Cardiac muscle cell (in vitro differentiated cells and primary cell): ENCODE measurements at places on chromosomes 5 and 9.

DNA sequence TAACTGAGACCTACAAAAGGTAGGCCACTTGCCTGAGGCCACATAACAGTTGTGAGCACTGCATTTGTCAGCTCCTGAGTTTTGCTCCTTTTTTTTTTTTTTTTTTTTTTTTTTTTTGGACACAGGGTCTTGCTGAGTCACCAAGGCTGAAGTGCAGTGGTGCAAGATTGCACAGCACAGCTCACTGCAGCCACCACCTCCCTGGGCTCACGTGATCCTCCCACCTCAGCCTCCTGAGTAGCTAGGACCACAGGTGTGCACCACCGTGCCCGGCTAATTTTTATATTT is 37.1 kb downstream of the LAMC3 start:
- no peak overlapping the region for H3K4me3 ChIP-seq
- H3K27me3 ChIP-seq = no peaks in the 10 kb centered on the region
- H3K36me3 ChIP-seq = no peaks in the 10 kb centered on the region

- no peaks in the 10 kb centered on the region for H3K36me3 ChIP-seq
- H3K4me3 ChIP-seq = no peak overlapping the region
- DNase-seq = no peak
Observed at GRCh38 chr5:58800861-58801540, 218.1 kb downstream of the RAB3C start.

GRCh38 chr9:81530310-81530810 is 159.0 kb downstream of the TLE1 start:
- peaks cover 79% of the 10 kb centered on the region for H3K27me3 ChIP-seq
- H3K4me1 ChIP-seq = no peaks in the 10 kb centered on the region
- DNase-seq = no peak
- H3K27ac ChIP-seq = no peak overlapping the region
- no peaks in the 10 kb centered on the region for H3K36me3 ChIP-seq

- no peak overlapping the region for H3K27ac ChIP-seq
- H3K27me3 ChIP-seq = no peaks in the 10 kb centered on the region
- no peaks in the 10 kb centered on the region for H3K36me3 ChIP-seq
- DNase-seq = no peak
- H3K4me1 ChIP-seq = no peaks in the 10 kb centered on the region
Observed at GRCh38 chr5:64301566-64301965, 135.9 kb downstream of the RNF180 start.

GRCh38 chr5:1125030-1125357 is 13.1 kb upstream of the SLC12A7 start:
- H3K27me3 ChIP-seq = no peaks in the 10 kb centered on the region

DNA sequence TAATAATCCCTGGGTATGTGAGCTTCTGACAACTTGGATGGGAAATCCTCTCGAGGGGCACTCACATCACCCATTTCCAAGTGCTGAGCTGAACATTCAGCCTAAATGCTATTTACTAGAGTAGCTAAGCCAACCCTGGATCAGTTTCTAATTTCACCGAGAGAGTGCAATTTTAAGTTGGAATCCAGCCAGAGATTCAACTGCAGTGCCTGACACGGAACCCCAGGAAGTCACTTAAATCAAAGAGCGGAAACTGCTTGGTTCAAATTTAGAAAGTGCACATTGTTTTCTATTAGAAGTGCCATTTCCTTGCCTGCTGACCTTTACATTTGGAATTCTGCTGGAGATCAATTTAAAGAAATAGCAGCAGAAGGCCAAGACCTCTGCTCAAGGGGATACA is 8.8 kb downstream of the SPRY4 start:
- H3K4me3 ChIP-seq = no peak overlapping the region
- peak overlapping the region; percentile 60 for H3K27ac ChIP-seq
- H3K4me1 ChIP-seq = peaks cover 37% of the 10 kb centered on the region
- no peaks in the 10 kb centered on the region for H3K36me3 ChIP-seq
- no peaks in the 10 kb centered on the region for H3K27me3 ChIP-seq

DNA sequence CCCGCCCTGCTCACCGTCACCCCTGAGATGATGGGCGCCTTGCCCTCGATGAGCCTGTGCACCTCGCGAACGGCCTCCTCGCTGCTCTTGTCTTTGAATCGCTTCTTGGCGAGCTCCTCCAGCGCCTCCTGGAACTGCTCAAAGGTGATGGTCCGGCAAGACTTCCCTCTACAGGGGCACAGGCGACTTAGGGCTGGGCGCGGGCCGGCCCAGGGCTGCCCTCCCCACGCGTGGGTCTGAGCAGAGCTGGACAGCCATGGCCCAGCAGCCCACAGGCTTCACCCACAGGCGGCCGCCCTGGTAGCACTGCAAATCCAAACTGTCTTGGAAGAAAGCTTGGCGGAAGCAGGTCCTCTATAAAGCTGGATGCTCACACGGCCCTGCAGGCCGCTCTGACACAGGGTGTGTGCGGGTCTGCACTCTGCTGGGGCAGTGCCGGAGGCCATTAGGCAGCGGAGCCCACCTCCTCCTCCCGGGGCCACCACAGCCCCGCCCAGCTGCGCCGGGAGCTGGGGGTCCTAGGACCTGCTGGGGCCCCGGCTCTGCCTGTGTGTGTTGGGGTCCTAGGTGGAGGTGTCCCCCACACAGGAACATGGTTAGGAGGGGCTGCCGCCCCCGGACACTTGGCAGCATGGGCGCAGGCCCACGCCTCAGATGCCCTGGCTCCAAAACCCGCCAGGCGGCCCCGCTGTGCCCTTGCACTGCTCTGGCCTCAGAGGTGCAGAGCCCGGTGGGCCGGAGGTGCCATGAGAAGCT is 27.0 kb downstream of the TPPP start:
- H3K36me3 ChIP-seq = no peaks in the 10 kb centered on the region

DNA sequence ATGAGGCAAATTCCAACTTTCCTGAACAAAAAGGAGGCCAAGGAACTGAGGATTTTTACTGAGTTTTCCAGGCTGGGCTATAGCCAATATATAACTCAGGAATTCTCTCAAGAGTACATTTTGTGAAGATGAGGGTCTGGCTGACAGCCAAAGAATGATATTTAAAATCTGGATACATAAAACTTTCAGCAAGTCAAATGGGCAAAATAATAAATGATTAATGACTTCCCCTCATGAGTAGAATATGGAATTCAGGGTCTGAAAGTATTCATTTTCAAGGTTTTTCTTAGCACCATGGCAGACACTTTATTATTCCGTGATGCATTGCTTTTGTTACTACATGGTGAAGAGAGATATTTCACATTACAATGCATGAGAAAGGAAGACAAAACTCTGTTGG is 7.8 kb downstream of the FAM81B start:
- no peak for DNase-seq
- H3K36me3 ChIP-seq = no peaks in the 10 kb centered on the region
- H3K27me3 ChIP-seq = no peaks in the 10 kb centered on the region
- no peaks in the 10 kb centered on the region for H3K4me1 ChIP-seq
- H3K4me3 ChIP-seq = no peak overlapping the region
- H3K27ac ChIP-seq = no peak overlapping the region

DNA sequence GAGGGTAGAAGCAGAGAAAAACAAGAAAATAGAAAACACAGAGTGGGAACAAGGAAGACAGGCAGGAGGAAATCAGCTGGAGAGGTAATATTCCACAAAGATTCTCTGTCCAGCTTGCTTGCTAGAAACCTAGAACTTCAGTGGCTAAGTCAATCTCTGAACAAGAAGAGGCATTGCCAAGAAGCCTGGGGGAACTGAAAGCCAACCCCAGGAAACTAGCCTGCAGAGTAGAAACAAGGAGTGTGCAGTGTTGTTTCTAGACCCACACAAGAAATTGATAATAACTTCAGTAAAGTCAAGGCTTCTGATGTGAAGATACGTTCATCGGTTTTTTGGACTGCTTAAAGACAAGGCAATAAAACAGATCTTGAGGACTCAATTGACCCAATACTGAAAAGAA is 234.5 kb upstream of the MAP3K1 start:
- no peak overlapping the region for H3K4me3 ChIP-seq
- H3K4me1 ChIP-seq = peaks cover under 1% of the 10 kb centered on the region
- DNase-seq = no peak
- no peaks in the 10 kb centered on the region for H3K27me3 ChIP-seq
- H3K36me3 ChIP-seq = no peaks in the 10 kb centered on the region

- H3K27me3 ChIP-seq = no peaks in the 10 kb centered on the region
- peaks cover 70% of the 10 kb centered on the region for H3K4me1 ChIP-seq
- no peak for DNase-seq
Observed at GRCh38 chr5:1834022-1834551, 32.9 kb downstream of the NDUFS6 start.

DNA sequence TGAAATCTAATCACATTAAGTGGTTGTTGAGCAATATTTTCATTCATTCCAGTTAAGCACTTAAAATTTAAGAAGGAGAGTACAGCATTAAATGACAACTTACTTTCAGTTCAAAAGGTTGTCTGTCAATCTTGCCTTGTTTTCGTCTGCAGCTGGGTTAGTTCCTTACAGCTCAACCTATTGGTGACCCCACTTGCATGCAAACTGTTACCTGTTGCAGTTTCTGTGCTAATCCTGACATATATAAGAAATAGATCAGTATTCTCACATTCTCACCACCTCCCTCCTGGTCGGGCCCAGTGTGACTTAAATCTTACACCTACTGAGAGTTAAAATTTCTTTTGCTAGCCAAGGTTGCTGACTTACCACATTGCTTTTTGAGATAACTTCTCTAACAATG is 191.8 kb upstream of the SMC2 start:
- no peaks in the 10 kb centered on the region for H3K27me3 ChIP-seq
- no peaks in the 10 kb centered on the region for H3K4me1 ChIP-seq
- DNase-seq = no peak
- H3K27ac ChIP-seq = no peak overlapping the region

DNA sequence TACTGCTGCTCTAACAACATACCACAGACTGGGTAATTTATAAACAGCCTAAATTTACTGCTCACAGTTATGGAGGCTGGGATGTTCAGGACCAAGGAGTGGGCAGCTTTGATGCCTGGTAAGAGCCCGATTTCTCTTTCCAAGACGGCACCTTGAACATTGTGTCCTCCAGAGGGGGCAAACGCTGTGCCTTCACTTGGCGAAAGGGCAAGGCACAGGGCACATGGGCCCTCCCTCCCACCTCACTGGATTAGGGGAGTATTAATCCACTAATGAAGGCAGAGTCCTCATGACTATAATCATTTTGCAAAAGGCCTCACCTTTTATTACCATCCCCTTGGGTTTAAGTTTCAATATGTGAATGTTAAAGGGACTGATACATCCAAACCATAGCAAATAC is 397.7 kb downstream of the TMEM38B start:
- DNase-seq = no peak
- no peaks in the 10 kb centered on the region for H3K4me1 ChIP-seq
- no peaks in the 10 kb centered on the region for H3K36me3 ChIP-seq

GRCh38 chr9:110714314-110714713 is 45.7 kb downstream of the MUSK start:
- no peak overlapping the region for H3K27ac ChIP-seq
- H3K36me3 ChIP-seq = no peaks in the 10 kb centered on the region
- no peaks in the 10 kb centered on the region for H3K27me3 ChIP-seq
- DNase-seq = no peak
- H3K4me1 ChIP-seq = peaks cover 10% of the 10 kb centered on the region

GRCh38 chr5:73940801-73941200 is 314.8 kb downstream of the ARHGEF28 start:
- no peak overlapping the region for H3K4me3 ChIP-seq
- no peaks in the 10 kb centered on the region for H3K4me1 ChIP-seq

GRCh38 chr9:132770770-132771310 is 100.6 kb downstream of the GTF3C4 start:
- no peak for DNase-seq
- no peaks in the 10 kb centered on the region for H3K27me3 ChIP-seq
- H3K4me1 ChIP-seq = no peaks in the 10 kb centered on the region
- no peak overlapping the region for H3K4me3 ChIP-seq

- H3K36me3 ChIP-seq = no peaks in the 10 kb centered on the region
- H3K4me3 ChIP-seq = no peak overlapping the region
- no peak overlapping the region for H3K27ac ChIP-seq
- no peak for DNase-seq
- H3K27me3 ChIP-seq = no peaks in the 10 kb centered on the region
Observed at GRCh38 chr5:66931651-66932050, 264.9 kb downstream of the CD180 start.

- H3K27me3 ChIP-seq = no peaks in the 10 kb centered on the region
- no peak overlapping the region for H3K4me3 ChIP-seq
- no peaks in the 10 kb centered on the region for H3K36me3 ChIP-seq
- H3K4me1 ChIP-seq = no peaks in the 10 kb centered on the region
- DNase-seq = peak; percentile 19
Observed at GRCh38 chr9:78064075-78064474, 32.5 kb upstream of the GNAQ start.

DNA sequence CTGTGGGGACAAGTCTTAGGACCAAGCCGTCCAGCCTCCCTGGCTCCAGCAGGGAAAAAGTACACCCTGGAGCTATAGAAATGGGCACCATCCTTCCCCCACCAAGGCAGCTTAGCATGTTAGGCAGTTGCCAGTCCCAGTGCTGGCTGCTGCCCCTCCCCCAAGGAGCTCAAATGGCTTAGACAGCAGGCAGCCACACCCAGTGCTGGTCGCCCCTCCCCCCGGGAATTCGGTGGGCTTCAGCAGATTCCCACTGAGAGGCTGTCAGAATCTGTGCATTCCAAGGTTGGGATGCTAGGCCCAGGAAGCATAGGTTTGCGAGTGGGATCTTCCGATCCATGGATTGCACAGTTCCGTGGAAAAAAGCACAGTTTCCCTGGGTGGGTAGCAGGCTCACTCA is 105.2 kb upstream of the ITGA1 start:
- no peak overlapping the region for H3K4me3 ChIP-seq
- H3K4me1 ChIP-seq = no peaks in the 10 kb centered on the region
- no peak overlapping the region for H3K27ac ChIP-seq

DNA sequence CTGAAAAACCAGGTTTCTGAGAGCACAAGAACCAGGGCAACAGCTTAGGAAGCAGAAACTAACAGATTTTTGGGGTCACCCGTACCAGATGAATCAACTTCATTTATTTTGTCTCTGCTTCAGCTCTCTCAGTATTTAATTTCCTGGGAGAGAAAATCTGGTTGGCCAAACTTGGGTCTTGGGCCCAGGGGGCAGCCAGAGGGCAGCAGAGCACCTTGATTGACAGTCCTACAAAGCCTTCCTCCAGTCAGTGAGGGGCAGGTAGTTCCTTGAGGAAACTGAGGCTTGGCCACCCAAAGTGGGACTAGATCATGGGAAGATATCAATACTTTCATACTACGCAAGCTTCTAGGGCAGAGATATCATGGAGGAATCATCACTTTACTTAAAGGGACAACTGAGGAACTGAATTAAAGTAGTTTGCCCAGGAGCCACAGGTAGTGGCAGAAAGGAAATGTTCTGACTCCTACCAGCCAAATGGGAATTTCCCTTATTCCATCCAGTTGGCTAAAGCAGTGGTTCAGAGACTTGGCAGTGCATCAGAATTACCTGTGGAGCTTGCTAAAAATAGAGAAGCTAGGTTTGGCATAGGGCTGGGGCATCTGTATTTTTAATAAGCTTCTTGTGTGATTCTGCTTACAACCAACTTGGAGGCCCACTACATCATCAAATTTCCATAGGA is 21.5 kb upstream of the ARHGAP26 start:
- no peaks in the 10 kb centered on the region for H3K36me3 ChIP-seq
- H3K4me3 ChIP-seq = no peak overlapping the region
- H3K27me3 ChIP-seq = no peaks in the 10 kb centered on the region
- H3K27ac ChIP-seq = no peak overlapping the region
